ENCODE measurements at places on chromosomes 2 and 18.

- no peak for DNase-seq
Measured at GRCh38 chr2:80896576-80896975, 592.0 kb upstream of the LRRTM1 start.

GRCh38 chr2:106649306-106649705 is 162.1 kb downstream of the CD8B2 start:
- DNase-seq = no peak

DNA sequence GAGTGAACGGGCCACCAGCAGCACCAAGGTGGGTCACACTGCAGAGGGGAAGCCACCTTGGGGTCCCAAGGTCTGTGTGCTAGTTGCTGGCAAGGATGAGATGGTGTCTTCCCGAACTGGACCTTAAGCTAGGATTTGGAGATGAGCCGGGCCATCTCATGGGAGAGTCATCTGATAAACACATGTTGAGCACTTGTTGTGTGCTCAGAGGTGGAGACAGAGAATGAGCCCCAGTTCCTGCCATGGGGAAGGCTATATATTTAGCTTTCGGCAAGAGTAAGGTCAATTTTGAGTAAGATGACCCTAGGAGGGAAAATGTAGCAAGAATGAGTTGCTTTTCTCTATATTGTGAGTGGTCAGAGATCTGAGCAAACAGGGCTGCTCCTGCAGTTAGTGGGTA is 41.4 kb upstream of the RPL31 start:
- no peak for DNase-seq

DNA sequence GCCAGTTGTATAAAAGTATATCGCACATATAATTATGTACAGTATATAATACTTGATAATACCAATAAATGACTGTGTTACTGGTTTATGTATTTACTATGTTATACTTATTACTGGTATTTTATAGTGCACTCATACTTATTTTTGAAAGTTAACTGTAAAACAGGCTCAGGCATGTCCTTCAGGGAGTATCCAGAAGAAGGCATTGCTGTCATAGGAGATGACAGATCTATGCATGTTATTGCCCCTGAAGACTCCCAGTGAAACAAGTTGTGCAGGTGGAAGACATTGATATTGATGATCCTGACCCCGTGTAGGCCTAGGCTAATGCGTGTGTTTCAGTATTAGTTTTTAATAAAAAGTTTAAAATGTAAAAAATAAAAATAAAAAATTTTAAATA is 20.3 kb upstream of the ASXL3 start:
- DNase-seq = no peak

DNA sequence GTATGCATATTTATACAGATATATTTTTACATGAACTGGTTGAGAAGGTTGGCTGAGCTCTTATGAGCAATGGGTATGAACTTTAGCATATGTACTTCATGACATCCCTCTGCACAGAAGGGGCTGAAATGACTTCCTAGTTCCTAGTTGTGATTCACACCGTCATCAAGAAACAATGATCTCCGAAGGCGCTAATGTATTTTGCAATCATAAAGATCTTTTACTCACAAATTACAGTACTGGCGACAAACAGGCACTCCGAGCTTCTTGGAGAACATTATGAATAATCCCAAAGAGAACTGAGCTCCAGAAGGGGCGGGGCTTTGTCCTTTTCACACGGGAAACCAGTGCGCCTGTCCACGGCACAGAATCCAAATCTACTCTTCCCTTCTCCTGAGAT is 18.1 kb downstream of the BCL2 start:
- no peak for DNase-seq
